Activated naive CD8-positive, alpha-beta T cell treated with anti-CD3 and anti-CD28 coated beads, Interleukin-2, amount 50 U/mL, for 24 hours (primary cell): ENCODE measurements at places on chromosomes 5 and 9.
A peak's percentile ranks its signal among the peaks of the same experiment; 100 is the strongest.

DNA sequence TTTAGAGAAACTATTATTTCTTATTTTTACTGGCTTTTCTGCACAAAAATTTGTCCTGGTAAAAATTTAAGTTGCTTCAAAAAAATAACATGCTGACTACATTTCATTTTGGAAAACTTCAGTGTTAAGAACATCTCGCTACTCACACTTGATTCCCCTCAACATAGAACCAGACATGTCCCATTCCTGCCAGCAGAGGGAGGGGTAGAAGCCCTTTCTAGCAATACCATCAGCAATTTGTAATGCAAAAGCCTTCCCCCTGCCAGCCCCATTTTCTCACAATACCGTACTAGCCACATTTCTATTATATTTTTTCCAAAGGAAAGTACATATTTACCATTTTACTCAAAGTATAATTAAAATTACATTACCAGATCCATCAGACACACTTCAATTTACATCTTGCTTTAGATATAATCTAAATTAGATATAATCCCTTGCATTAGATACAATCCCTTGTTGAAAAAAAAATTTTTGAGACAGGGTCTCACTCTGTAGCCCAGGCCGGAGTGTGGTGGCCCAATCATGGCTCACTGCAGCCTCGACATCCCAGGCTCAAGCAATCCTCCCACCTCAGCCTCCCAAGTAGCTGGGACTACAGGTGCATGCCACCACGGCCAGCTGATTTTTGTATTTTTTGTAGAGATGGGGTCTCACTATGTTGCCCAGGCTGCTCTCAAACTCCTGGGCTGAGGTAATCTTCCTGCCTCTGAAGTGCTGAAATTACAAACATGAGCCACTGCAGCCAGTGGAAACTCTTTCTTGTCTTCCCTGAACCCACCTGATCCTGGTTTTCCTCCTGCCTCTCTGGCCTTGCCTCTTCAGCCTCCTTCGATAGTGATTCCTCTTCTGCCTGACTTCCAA, 39.6 kb upstream of the IDNK start:
- peak; percentile 10 for DNase-seq

GRCh38 chr5:14174230-14174636, 31.1 kb downstream of the TRIO start:
- no peak for DNase-seq

DNA sequence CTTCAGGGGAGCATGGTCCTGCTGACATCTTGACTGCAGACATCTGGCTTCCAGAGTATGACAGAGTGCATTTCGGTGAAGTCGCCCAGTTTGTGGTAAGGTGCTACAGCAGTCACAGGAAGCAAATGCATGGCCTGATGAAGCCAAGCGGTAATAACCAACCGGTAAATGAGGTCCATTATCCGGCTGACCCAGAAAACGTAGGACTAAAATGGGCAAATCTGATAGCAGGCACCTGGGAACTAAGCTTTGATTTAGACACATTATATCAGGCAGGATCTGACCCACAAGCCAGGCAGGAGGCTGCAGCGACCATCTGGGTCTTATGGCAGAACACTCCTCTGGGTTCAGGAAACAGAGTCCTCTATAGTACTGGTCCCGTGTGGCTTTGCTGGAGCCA, 454.6 kb downstream of the GADD45G start:
- no peak for DNase-seq

- no peak for DNase-seq
Observed at GRCh38 chr5:156460471-156460870, 133.5 kb downstream of the SGCD start.

DNA sequence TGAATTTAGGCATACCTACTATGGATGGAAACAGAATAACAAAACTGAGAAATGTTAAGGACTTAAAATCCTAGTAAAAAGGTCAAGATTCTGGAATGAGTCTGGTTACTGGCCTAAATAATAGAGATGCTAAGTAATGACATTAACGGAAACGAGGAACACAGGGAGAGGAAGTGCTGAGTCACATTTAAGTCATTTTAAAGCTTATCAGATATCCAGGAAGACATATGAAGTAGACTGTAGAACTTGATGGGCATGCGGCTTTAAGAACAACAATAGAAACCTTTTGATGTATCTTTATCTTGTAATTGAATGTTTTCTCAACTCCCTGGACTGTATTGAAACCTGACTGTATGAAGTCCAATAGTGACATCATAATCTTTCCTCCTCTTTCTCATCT, 1251.4 kb upstream of the CDH6 start:
- no peak for DNase-seq

DNA sequence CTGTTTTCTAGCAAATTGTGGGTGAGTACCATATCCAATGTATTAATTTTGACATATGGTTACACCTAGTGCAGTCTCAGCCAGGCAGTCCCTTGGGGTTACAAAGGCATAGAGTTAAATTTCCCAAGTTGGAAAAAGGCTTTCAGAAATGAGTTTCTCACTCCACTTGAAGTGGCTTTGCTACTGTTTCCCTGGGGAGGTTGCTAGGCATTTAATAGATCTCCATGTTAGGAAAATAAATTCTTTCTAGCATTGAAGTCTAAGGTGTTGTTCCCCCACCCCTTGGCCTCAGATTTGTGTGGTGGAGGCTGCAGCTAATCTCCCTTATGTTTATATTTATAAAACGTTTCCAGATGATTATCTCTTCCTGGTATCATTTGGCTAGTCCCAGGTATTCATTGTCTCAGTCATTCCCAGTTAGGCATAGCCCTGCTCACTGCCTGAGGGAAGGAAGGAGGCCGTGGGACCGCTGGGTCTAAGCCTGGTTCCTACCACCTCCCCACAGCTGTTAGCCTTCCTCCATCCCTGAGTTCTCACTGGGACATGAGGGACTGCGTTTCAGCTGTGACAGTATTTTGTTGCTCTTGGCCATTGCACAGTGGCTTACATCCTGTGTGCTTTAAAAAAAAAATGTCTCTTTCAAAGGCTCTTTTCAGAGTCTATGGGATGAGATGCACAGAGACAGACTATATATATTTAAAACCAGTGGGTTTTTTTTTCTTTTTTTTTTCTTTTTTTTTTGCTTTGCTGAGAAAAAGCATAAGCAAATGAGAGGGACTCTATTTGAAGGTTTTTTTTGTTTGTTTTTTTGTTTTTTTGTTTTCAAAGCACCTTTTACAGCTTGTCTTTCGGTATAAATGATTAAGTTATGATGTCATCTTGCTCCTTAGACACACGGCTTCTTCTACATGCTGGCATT, 121.5 kb downstream of the MAST4 start:
- DNase-seq, result no peak

DNA sequence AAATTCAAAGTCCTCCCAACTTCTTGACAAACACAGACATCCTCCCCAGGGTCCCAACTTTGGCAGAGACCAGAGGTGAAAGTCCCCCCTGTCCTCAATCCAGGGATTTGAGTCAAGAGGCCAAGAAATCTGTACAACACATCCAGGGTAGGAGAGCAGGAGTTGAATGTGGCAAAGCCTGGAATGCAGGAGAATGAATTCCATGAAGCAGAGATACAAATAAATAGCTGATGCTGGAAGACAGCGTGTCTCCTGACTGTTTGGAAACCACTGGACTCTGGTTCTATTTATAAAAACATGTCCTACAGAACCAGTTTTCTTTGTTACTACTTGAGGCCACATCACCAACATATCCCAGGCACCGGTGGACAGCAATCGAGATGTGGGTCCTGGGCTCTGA, 43.7 kb upstream of the SLIT3 start:
- no peak for DNase-seq

GRCh38 chr9:120965344-120966012, 38.9 kb upstream of the TRAF1 start:
- DNase-seq, result no peak

- no peak for DNase-seq
Observed at GRCh38 chr5:19301271-19301670, 686.7 kb downstream of the CDH18 start.

- DNase-seq, result no peak
Observed at GRCh38 chr5:176748967-176749935, 61.1 kb upstream of the UNC5A start.

DNA sequence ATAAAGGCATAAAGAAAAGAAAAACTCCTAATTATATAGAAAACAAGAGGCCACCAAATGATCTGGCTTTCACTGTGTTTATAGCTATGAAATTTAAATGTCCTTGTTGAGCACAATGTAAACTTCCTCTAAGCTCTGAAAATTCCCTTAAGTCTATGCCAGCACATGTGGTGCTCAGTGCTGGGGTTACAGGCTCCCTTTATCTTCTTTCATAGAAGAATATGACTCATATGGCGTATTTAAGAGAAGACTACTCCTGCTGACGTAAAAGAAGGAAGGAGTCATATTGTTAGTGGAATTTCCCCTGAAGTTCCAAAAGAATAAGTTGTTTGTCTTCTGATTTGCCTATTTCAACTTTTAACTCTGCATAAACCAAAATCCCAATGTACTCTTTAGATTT, 30.4 kb downstream of the RNF145 start:
- no peak for DNase-seq

DNA sequence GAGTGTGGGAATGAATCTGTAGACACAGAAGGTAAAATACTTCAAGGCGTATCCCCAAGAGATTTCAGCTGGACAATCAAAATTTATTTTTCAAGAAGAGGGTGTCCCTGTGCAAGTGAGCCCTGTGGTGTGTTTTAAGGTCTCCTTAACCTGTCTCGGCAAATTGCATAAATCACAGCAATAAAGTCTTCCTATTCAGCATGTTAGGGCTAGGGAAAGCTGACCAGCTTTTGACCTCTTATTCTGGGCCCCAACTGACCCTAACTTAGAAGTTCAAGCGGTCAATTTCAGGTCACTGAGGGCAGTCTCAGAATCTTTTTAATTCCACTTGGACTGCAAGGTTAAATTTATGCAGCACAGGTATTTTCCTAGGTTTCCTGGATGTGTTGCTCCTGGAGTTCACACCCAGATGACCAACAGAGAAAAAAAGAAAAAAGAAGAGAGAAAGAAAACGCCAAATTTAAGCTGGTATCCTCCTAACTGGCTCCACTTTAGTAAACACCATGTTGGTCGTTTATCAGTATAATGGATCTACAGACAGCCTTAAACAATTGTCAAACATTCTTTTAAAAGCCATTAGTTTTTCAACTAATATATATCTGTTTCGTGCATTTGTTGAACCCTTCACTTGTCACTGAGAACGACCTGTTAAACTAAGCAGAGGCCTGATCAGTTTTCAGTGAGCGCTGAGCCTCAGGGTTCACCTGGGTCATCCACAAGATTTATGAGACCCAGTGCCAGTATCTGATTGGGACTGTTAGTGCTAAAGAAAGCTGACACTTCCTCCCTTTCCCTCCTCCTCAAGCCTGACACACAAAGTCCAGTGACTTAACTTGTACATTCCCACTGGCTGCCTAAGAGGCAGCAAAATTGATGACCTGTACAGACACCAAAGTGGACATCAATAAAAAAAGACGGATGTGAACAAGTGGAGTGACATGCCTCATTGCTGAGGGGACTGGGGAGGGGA, 546.1 kb downstream of the NR2F1-AS1 start:
- DNase-seq, result no peak

- DNase-seq, result no peak
Observed at GRCh38 chr5:178522361-178522760, 67.8 kb downstream of the COL23A1 start.
